ENCODE measurements at places on chromosomes 2 and 18. TPM values are rescaled to one million over a fixed set of nuclear protein-coding genes. Genes with fewer than 3 reads are reported as not detected.
A peak's percentile ranks its signal among the peaks of the same experiment; 100 is the strongest.

DNA sequence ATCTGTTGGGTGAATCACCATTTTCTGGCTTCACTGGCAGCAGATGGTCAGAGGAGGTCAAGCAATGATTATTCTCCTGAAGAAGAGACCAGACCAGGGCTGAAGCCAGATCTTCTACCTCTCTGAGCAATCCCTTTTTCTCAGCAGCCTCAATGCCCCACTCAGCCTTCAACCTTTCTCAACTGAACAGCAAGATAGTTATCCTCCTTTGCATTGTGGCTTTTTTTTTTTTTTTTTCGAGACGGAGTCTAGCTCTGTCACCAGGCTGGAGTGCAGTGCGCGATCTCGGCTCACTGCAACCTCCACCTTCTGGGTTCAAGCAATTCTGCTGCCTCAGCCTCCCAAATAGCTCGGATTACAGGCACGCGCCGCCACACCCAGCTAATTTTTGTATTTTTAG lies 50.5 kb downstream of the ZFP36L2 start:
- no peak for DNase-seq

Gene CRACDL
- 0.30 TPM for total RNA-seq

GRCh38 chr2:237511433-237511832 lies 24.4 kb downstream of the MLPH start:
- DNase-seq: no peak

- DNase-seq: peak; percentile 36
Observed at GRCh38 chr2:120299561-120299960, 46.4 kb upstream of the INHBB start.

GRCh38 chr2:49988276-49988675 lies 834.0 kb upstream of the FSHR start:
- DNase-seq: no peak

- DNase-seq: no peak
Observed at GRCh38 chr2:202858601-202859000, 13.0 kb downstream of the ICA1L start.

Gene CHST9
- 3.1 TPM for total RNA-seq

GRCh38 chr2:62511636-62512035 lies 5.6 kb upstream of the TMEM17 start:
- DNase-seq: no peak

- no peak for DNase-seq
Observed at GRCh38 chr18:28019425-28020108, 157.4 kb downstream of the CDH2 start.

DNA sequence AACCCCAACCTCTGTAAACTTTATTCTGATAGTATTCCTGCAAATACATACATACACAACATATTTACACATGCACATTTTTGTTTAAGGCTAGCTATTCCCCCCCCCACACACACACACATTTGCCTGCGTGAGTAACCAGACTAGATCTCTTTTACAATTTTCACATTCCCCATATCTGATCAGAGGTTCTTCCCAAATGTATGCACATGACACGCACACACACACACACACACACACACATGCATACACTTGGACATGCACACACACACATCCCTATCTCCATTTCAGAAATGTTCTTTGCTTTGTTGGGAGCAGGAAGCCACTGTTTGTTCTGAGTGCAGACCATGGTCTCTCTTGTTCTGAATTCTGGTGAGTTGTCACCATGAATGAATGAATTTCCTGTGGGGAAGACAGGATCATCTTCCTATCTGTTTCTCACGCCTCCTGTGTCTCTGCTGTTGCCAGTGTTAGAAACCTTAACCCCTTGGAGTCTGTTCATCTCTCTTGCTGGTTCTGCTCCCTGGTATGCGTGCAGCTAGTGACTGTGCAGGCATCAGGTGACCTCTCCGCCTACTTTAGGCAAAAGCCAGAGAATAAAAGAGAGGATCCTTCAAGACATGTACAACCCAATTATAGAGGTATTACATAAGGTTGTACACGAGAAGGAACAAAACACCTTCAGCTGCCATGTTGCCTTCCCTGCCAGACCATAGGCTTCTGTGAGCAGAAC lies 251.0 kb upstream of the RAB12 start:
- no peak for DNase-seq

DNA sequence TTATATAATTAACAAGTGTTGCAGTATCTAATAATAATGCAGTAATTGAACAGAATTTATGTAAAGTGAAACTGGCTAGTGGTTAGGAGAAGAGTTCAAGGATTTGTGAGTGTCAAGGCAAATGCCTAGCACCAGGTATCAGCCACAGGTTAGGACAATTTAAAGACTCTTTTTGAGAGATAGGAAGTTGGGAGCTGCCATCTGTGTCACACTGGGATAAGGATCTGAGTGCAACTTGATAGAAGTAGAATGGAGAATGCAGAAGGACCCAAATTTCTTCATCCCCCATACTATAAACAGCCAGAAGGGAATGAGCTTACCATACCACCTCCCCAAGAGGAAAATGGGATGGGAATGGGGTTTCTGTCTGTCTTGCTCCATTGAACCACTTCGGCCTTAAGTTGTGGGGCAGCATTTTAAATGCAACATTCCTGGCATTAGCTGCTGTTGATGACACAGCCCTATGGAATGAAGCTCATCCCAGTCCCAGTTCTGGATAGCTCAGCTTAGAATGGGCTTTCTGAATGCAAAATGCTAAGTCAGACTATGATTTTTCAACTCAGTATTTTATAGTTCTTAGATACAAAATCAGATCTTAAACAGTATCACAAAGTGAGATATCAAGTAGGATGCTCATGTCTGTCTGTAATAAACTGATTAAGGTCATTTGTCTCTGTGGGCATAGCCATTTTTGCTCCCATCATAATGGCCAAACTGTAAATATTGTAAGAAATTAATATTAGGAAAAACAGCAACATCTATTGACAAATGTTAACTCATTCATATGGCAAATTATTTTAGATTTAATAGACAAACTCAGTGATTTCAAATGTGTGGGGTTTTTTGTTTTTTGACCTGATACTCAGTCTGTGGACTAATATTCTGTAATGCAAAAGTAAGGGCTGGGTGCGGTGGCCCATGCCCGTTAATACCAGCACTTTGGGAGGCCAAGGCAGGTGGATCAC lies 44.0 kb downstream of the GPR155 start:
- no peak for DNase-seq

DNA sequence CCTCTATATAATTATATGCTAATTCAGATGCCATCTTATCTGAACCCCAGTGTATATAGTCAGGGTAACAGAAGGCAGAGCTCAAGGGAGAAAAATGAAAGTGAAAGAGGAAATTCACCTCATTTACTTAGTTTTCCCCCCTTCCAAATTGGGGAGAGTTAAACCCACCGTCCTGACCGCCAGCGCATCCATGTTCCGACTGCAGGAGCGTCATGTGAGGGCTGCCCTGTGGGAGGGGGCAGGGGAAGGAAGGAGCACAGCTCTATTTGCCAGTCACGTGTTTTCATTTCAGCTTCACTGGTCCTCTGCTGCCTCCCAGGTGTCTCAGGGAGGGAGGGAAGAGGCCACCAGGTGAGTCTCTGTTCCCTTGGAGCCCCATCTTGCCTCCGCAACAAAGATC lies 13.2 kb downstream of the CNNM4 start:
- no peak for DNase-seq

DNA sequence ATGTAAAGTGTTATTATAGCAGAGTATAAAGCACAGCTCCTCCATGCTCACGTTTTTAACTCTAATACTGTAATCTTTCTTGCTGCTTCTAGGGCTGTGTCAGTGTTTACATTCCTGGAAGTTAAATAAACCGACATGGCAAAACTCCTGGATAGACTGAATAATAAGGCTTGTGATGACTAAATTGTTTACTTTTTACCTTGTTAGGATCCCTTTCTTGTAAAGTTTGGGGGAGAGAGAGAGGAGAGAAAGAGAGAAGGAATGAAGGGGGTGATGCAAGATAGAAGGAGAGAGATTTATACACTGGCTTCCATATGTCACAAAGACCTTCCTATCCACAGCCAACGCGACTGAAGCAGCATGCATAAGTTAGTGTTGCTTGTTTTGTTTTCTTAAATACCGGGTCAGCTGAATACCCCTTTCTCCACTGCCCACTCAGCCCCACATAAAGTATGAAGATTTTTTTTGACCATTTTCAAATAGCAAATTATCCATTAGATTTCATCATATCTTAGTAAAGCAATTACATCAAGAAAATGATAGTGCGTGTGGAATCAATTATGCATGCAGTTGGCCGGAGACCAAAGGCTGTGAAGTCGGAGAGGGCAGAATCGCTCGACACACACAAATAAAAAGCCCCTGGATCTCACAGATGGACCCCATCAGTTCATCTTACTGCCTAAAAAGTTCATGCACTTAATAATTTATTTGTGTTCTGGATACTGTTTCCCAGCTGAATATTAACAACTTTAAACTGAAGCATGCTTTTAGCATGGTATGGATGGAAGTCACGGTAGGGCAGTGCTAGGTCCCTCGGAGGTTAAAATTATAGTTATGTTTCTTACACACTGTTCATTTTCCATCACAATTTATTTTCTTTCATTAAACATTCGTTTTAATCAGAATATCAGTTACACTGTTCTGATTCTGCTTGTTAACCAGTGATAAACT lies 20.1 kb downstream of the BCL11A start:
- no peak for DNase-seq

DNA sequence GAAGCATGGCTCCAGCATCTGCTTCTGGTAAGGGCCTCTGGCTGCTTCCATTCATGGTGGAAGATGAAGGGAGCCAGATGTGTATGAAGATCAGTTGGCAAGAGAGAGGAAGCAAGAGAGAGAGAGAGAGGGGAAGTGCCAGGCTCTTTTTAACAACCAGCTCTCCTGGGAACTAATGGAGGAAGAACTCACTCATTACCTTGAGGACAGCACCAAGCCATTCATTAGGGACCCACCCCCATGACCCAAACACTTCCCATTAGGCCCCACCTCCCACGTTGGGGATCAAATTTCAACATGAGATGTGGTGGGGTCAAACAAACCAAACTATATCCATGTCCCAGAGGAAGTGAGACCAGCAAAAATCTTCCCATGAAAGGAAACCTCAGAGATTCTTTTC lies 124.8 kb upstream of the SIX2 start:
- DNase-seq: no peak

GRCh38 chr18:66900837-66901236 lies 296.9 kb upstream of the CDH19 start:
- DNase-seq: no peak

GRCh38 chr2:226125176-226125883 lies 674.3 kb downstream of the IRS1 start:
- DNase-seq: no peak

GRCh38 chr18:48778344-48779011 lies 172.3 kb downstream of the SMAD7 start:
- DNase-seq: no peak

Gene SELENOI
- total RNA-seq: 26.4 TPM

DNA sequence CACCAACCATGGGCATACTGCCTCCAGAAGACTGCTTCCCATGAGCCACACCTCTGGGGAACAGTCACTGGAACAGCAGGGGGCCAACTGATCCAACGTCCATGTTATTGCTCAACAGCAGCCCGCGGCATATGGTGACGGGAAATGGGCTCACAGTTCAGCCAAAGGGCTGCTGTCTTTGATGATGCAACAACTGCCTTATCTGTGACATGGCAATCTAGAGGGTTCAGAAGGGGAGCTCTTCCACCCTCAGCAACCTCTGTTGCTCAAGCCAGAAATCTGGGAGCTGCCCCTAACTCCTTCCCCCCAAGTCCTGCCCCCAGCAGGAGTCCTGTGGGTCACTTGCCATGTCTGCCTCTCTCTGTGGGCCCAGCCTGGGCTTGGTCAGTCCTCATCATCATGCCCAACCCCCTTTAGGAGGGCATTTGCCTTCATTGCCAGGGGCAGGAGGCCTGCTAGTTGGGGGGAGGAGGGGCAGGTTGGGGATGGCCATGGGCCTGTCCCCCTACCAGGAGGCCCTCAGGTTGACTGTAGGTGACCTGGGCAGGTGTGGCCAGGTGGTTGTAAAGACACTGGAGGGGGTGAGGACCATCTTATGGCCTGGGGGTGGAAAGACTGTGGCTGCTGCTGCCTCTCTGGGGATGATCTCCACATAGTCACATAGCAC lies 212.9 kb downstream of the CYP26B1 start:
- DNase-seq: peak; percentile 74

GRCh38 chr18:70024829-70025228 lies 77.2 kb upstream of the CD226 start:
- DNase-seq: no peak

- no peak for DNase-seq
Observed at GRCh38 chr2:232076272-232076671, 114.8 kb downstream of the DIS3L2 start.

DNA sequence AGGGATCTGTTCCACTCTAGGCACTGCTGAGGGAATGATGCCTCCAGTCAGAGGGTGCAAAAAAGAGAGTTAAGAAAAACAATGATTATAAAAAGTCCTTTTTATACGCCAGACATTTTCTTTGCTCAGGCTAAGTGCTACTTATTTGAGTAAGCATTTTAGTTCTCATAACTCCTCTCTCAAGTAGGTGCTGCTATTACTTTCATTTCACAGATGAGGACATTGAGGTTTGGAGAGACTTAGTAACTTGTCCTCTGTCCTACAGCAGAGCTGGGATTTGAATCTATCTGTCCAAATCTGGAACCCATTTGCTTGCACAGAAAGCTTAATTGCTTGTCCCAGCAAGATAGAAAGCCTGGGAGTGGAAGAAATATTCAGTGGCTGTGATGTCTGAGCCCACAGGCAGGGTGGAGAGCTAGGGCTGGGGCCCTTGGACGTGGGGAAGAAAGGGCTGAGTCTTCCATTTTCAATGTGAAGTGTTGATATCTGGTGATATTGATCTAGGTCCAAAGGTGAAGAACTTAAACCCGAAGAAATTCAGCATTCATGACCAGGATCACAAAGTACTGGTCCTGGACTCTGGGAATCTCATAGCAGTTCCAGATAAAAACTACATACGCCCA lies 5.8 kb downstream of the IL37 start:
- no peak for DNase-seq

DNA sequence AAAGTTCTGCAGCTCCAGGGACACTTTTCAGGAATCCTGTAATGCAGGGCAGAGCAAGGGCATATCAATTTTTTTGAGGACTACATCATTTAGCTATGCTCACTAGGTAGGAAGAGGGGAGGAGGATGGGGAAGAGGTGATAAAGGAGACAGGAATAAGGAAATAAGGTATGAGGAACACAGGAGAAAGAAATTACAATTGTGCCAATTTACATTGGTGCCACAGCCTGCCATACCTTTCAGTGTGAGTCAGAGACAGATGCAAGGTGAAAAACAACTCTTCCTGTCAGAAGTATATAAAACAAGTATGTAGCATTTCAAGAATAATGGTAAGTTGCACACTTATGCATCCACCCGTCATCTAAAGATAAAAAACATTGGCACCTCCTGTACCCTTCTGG lies 5.4 kb upstream of the MRPS9 start:
- DNase-seq: no peak

Gene DBI
- 194 TPM for total RNA-seq

GRCh38 chr2:42194428-42194827 lies 25.3 kb downstream of the EML4 start:
- DNase-seq: no peak
